ENCODE measurements at places on chromosomes 12 and 14.
A peak's percentile ranks its signal among the peaks of the same experiment; 100 is the strongest.

GRCh38 chr14:34980337-34980900 lies 2.4 kb upstream of the SRP54 start:
- H3K4me3 ChIP-seq = peak overlapping the region; percentile 75
- H3K27me3 ChIP-seq = no peaks in the 10 kb centered on the region
- no peaks in the 10 kb centered on the region for H3K36me3 ChIP-seq
- peaks cover 20% of the 10 kb centered on the region for H3K4me1 ChIP-seq

- H3K4me1 ChIP-seq = peaks cover 14% of the 10 kb centered on the region
- no peak overlapping the region for H3K4me3 ChIP-seq
- H3K27ac ChIP-seq = no peak overlapping the region
- no peaks in the 10 kb centered on the region for H3K27me3 ChIP-seq
- no peaks in the 10 kb centered on the region for H3K36me3 ChIP-seq
Observed at GRCh38 chr14:34064349-34064748, 113.5 kb upstream of the EGLN3 start.

DNA sequence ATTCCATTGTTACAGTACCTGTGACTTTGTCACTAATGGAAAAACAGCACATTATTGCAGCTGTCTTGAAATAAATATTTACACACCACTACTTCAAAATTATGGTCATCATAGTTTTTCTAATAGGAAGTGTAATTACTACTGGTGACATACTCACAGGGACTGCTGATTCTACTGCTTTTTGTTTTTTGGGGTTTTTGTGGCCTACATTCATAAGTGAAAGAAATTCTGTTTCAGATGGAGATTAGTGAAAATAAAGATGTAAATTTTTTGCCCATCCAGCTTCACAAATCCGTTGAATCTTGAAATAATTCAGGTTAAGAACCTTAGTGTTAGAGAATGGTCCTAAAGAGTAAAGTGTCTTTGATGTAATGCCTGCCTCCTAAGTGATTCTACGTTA lies 17.5 kb downstream of the KNTC1 start:
- no peaks in the 10 kb centered on the region for H3K27me3 ChIP-seq
- DNase-seq = no peak
- peaks cover 53% of the 10 kb centered on the region for H3K36me3 ChIP-seq

DNA sequence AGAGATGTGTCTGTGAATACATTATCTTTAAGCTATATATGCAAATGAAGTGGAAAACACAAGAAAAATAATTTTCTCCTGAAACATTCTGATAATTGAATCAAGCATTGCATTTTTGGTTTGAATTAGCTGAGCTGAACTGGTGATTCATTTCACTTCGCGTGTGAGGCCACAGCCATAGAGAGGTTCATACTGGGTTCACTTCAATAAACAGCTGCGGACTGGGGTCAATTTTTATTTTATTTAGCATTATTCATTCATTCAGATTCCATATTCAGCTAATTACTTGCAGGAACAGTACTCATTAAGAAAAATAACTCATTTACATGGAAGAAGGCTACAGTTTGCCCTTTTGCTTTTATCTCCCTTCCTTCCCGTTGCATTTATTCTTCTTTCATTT lies 195.2 kb upstream of the LRIG3 start:
- peaks cover 6% of the 10 kb centered on the region for H3K4me1 ChIP-seq
- no peaks in the 10 kb centered on the region for H3K27me3 ChIP-seq
- H3K36me3 ChIP-seq = no peaks in the 10 kb centered on the region
- no peak overlapping the region for H3K27ac ChIP-seq
- no peak for DNase-seq

DNA sequence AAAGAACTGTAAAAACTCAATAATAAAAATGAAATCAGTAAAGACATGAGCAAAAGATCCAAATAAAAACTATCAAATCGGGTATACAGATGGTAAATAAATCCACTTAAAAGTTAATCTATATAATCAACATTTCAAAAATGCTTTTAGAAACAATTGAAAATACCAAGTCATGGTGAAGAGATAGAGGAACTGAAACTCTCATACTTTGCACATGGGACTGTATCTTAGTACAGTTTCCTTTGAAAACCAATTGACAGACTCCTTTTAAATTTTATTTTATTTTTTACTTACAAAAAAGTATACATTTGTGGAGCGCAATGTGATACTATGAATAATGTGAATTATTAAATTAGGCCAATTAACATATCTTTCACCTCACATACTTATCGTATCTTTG lies 98.6 kb upstream of the FAR2 start:
- no peak overlapping the region for H3K4me3 ChIP-seq
- H3K4me1 ChIP-seq = no peaks in the 10 kb centered on the region
- H3K27me3 ChIP-seq = no peaks in the 10 kb centered on the region
- H3K36me3 ChIP-seq = no peaks in the 10 kb centered on the region
- DNase-seq = no peak

- H3K27me3 ChIP-seq = no peaks in the 10 kb centered on the region
- H3K36me3 ChIP-seq = no peaks in the 10 kb centered on the region
- H3K4me3 ChIP-seq = no peak overlapping the region
- no peaks in the 10 kb centered on the region for H3K4me1 ChIP-seq
- no peak overlapping the region for H3K27ac ChIP-seq
Observed at GRCh38 chr14:54399560-54399959, 2.8 kb downstream of the CDKN3 start.

GRCh38 chr14:104792101-104792884 lies 3.3 kb downstream of the AKT1 start:
- no peak for DNase-seq
- peaks cover 89% of the 10 kb centered on the region for H3K4me1 ChIP-seq
- no peak overlapping the region for H3K27ac ChIP-seq
- no peaks in the 10 kb centered on the region for H3K27me3 ChIP-seq
- peaks cover 44% of the 10 kb centered on the region for H3K36me3 ChIP-seq
- H3K4me3 ChIP-seq = no peak overlapping the region

DNA sequence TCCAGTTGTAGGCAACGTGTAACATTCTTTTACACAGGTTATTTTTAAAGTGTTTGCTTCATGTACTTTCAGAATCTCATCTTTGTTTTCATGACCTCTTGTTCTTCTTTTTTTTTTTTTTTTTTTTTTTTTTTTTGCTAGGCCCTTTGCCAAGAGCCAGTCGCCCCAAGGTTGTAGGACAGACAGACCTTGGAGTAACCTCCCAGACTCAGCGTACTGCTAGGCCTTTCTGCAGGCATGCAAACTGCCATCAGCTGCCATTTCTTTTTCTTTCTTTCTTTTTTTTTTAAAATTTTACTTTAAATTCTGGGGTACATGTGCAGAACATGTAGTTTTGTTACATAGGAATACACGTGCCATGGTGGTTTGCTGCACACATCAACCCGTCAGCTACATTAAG lies 452.3 kb upstream of the MDGA2 start:
- no peaks in the 10 kb centered on the region for H3K27me3 ChIP-seq
- H3K36me3 ChIP-seq = no peaks in the 10 kb centered on the region
- no peak overlapping the region for H3K4me3 ChIP-seq
- no peak for DNase-seq
- no peak overlapping the region for H3K27ac ChIP-seq

DNA sequence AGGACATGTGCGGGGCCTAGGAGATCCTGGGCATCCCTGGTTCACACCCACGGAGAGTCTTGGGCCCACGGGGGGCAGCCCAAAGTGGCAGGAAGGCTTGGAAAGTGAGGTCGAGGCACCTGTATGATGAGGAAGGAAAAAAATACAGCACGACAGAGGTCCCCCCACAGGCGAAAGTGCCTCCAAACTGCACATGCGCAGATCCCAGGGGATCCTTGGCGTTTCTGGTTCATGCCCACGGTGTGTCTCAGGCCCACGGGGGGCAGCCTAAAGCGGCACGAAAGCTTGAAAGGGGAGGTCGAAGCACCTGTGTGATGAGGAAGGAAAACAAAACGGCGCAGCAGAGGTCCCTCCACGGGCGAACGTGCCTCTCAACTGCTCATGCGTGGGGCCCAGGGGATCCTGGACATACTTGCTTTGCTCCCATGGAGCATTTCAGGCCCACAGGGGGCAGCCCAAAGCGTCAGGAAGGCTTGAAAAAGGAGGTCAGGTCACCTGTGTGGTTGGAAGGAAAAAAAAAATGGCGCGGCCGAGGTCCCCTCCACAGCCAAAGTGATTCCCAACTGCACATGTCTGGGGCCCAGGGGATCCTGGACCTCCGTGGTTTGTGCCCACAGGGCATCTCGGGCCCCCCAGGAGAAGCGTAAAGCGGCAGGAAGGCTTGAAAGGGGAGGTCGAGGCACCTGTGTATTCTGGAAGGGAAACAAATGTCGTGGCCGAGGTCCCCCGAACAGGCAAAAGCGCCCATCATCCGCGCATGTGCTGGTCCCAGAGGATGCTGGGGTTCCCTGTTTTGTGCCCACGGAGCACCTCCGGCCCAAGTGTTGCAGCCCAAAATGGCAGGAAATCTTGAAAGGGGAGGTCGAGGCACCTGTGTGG lies 582.6 kb downstream of the ALG10 start:
- DNase-seq = no peak
- no peaks in the 10 kb centered on the region for H3K36me3 ChIP-seq

DNA sequence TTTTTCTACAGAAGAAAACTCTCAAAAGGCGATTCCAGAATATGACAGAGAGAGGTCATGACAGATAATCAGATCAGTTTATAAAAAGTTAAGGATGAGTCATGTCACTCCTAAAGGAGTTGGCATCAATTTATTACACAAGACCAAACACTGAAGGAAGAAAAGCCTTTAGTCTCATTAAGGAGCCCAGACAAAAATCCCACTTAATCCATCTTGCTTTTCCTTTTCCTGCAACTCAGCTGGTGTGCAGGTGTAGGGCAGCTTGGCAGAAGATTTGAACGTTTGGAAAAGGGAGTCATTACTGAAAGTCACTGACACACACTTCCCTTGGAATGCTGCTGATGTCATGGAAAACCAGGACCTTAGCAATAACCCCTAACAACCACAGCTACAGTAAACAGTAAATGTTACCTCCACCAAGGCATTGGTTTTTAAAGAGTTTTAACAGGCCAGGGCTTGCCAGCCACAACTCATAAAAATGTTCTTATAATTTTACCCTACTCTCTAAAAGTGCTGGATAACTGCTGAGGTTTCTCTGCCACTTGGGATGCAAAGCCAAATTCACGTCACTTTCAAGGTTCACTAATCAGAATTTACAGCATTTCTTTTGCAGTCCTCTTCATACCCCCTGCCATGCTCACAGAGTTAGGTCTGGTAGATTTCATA lies 320.6 kb downstream of the RAD51B start:
- no peaks in the 10 kb centered on the region for H3K27me3 ChIP-seq
- H3K36me3 ChIP-seq = no peaks in the 10 kb centered on the region
- peaks cover 27% of the 10 kb centered on the region for H3K4me1 ChIP-seq
- H3K27ac ChIP-seq = peak overlapping the region; percentile 73

- H3K4me3 ChIP-seq = no peak overlapping the region
- no peak overlapping the region for H3K27ac ChIP-seq
- H3K36me3 ChIP-seq = no peaks in the 10 kb centered on the region
- no peak for DNase-seq
Observed at GRCh38 chr14:84785996-84786395, 743.9 kb upstream of the FLRT2 start.

DNA sequence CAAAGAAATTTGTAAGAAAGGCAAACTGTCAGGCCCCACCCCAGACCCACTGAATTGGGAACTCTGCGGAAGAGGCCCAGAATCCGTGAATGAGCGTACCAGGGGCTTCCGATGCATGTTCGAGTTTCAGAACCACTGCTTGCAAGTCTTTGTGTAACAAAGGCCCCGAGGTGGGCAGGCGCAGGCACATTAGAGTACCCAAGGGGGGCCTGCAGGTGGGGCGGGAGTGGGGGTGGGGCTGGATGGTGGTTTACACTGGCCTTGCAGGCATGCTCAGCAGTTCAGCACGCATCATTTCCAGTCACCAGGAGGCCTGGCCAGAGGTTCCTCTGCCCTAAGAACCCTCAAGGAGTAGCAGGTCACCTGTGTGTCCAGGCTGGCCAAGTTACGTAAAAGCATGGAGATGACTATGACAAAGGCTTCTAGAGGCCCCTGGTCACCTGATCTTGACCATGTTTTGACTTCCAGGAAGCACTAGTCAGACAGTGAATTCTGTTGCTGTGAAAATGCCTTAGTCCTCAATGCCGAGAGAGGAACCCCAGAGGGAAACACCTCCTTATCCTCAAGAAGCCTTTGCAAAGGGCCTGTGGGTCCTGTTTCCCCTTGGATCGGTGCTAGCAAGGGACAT lies 33.2 kb upstream of the IRF2BPL start:
- H3K4me3 ChIP-seq = no peak overlapping the region
- H3K4me1 ChIP-seq = no peaks in the 10 kb centered on the region
- DNase-seq = no peak

- no peak for DNase-seq
- no peaks in the 10 kb centered on the region for H3K4me1 ChIP-seq
- H3K36me3 ChIP-seq = no peaks in the 10 kb centered on the region
- no peaks in the 10 kb centered on the region for H3K27me3 ChIP-seq
Observed at GRCh38 chr12:93279565-93280412, 97.9 kb upstream of the NUDT4 start.

GRCh38 chr14:74975059-74975810 lies 19.8 kb upstream of the PGF start:
- peaks cover 13% of the 10 kb centered on the region for H3K4me1 ChIP-seq
- H3K36me3 ChIP-seq = no peaks in the 10 kb centered on the region
- peak overlapping the region; percentile 72 for H3K27ac ChIP-seq
- no peaks in the 10 kb centered on the region for H3K27me3 ChIP-seq
- no peak overlapping the region for H3K4me3 ChIP-seq

DNA sequence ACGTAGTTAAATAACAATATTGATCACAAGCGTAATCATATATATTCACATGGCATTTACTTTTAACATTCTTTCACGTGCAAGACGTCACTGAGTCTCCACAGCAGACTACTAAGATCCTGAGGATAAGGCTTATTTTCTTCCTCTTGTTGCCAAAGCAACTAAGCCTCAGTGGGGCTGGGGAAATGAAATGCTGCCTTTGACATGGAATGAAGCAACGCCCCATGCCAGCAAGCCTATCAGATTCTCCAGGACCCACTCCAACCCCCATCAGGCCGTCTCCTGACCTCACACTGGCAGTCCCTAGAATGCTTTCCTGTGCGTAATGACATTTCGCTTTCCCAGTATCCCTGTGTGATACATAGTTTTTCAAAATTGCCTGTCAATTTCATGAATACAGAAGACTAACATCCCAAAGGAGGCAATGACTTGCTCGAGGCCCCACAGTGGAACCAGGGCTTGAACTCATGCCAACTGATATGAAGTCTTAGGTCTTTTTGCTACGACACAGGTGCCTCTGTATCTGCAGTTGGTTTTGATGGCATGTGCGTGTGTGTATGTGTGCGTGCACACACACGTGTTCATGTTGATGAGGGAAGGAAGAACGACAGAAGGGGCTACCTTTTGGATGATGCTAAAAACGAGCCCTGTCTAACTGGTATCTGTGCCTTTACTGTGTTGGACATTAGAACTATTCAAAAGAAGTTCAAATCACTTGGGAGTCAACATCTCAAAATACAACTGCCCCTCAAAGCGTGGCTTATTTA lies 239.1 kb downstream of the VRK1 start:
- H3K4me3 ChIP-seq = no peak overlapping the region
- DNase-seq = no peak
- no peaks in the 10 kb centered on the region for H3K36me3 ChIP-seq
- H3K27ac ChIP-seq = no peak overlapping the region
- peaks cover 7% of the 10 kb centered on the region for H3K4me1 ChIP-seq
